Fibroblast of skin of left biceps (primary cell): ENCODE measurements at places on chromosomes 2 and 18.

DNA sequence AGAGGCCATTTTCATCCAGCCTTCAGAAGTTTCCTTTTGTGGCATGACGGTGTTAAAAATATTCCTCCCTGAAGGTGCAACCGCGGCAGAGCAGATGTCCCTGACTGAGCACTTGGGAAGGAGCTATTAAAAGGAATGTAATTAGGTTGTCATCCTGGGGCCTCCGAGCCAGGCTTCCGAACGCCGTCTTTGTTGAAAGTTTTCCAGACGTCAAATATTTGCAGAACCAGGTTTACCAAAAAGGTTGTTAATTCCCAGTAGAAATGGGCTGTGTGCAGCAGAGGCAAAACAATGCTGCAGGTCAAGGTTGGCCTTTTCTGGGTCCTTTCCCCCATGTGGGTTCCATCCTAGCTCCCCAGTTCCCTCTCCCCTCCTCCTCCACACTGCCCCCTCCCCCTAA lies 110.0 kb upstream of the STPG4 start:
- no peak for DNase-seq

GRCh38 chr2:8566155-8566670 lies 115.6 kb upstream of the ID2 start:
- DNase-seq = no peak

DNA sequence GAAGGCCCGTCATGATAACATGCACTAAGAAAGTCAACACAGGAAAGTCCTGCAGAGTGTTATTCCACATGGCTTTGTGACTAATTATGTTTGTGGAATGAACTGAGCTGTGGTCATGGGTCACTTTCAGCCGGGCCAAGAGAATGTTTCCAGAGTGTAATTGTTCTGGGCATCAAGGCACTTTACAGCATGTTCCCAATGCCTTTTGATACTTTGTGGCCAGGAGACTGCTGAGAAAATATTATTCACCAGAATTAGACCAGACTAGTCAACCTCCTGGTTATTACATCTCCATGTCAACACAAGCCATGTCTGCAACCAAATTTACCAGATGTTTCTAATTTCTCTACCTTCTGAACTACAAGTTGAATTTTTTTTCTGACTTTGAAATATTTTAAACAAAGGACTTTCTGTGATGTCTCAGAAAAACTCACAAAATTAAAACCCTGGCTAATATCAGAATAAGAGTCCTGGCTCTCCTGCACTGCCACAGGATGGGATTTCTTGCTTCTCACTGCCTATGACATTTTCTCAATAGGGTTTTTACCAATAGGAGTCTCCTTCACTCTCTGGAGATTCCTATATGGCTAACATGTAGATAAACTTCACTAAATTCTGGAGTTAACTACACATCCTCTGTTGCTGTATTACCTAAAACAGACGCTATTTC lies 90.6 kb upstream of the WDR75 start:
- peak; percentile 88 for DNase-seq

DNA sequence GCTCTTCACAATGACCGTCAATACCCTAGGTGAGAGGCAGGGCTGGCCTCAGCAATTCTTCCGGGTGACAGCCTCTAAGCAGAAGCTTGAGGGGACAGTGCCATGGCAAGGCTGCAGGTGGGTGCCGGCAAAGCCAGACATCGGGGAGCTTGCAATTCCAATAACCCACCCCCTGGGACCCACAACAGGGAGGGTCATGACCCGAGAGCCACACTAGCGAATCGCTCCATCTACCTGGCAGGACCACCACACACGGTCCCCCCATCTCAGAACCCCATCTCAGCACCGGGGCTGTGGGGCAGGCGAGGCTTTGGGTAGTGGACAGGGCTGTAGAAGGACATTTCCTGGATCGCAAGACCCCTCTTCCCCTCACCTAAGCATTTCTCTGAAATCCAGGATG lies 177.2 kb downstream of the ACKR3 start:
- DNase-seq = no peak

- DNase-seq = no peak
Measured at GRCh38 chr18:77092104-77093066, 40.2 kb downstream of the MBP start.

DNA sequence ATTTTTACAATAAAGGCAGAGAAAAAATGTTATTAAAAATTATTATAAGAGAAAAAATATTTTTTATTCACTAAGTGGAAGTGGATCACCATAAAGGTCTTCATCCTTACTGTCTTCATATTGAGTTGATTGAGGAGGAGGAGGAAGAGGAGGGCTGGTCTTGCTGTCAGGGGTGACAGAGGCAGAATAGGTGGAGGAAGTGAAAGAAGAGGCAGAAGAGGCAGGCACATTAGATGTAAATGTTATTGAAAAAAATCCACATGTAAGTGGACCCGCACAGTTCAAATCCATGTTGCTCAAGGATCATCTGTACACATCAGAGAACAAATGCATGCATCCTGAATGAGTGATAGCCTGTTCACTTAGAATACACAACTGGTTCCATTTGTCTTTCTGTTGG lies 6.4 kb upstream of the SPATS2L start:
- no peak for DNase-seq

- peak; percentile 53 for DNase-seq
Measured at GRCh38 chr18:839224-840022, 27.4 kb upstream of the YES1 start.

DNA sequence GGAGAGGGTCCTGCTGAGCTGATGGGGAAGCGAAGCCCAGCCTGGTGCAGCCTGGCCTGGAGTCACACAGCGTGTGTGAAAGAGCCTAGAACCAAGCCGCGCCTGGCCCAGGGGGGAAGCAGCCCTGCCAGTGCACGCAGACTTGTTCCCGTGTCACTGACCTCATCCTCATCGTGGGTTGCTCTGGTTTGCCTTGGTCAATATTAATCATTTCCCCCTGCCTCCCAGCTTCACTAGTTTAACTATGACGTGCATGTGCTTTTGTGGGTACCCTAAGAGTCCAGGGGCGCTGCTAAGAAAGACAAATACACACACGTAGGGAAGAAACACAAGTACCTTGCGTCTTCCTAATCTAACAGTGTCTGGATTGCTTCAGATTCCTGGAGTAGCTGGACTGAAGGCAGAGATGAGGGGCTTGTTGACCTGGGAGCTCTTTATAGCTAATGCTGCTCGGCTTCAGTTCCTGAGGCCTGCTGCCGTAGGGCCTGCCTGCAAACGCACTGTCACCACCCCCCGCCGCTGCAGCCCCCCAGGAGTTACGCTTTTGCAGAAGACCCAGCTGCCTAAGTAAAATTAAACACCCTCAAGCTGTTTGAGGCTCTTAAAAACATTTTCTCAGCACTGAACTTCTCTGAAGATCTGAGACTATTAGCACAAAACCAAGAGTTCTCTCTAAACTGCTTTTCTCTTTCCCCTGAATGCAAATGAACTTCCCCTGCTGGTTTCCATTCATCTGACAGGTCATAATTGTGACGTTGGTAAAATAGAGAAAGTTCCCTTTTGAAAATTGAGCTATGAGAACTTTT lies 159.2 kb downstream of the FAM210A start:
- DNase-seq = no peak

- no peak for DNase-seq
Measured at GRCh38 chr2:23695890-23696751, 230.8 kb downstream of the ATAD2B start.

GRCh38 chr2:128315122-128315828 lies 3.4 kb downstream of the HS6ST1 start:
- DNase-seq = no peak

- no peak for DNase-seq
Measured at GRCh38 chr2:29620890-29621289, 300.5 kb downstream of the ALK start.

DNA sequence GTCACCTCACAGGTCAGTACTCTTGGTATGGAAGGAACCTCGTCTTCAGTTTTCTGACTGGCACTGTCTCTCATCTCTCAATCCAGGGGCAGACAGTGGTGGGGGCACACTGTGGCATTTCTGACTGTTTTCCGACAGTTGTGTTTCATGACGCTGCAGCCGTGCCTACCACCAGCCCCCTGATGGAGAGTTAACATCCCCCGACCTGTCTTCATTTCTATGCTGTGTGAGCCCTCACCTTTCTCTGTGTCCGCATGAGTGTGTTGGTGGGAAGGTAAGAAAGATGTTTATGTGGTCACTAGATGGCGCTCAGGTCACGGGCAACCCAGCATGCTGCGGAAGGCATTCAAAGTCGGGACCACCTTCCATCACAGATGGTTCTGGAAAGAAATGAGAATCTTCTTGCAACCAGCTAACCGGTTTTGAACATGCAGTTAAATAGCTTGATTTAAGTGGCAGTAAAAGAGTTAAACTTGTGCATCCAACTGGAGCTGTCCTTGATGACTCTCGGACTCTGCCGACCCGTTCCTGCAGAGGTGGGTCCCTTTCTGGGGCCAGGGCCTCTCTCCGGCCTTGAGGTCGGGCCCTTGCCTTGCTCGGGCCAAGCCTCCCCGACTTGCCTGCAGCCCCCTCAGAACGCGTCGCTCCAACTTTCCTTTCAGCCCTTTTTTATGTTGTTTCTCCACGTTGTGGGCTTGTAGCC lies 92.4 kb downstream of the DYSF start:
- DNase-seq = no peak

GRCh38 chr2:118535818-118536212 lies 311.6 kb downstream of the EN1 start:
- no peak for DNase-seq

- peak; percentile 12 for DNase-seq
Measured at GRCh38 chr2:71566372-71566771, 113.0 kb downstream of the DYSF start.

DNA sequence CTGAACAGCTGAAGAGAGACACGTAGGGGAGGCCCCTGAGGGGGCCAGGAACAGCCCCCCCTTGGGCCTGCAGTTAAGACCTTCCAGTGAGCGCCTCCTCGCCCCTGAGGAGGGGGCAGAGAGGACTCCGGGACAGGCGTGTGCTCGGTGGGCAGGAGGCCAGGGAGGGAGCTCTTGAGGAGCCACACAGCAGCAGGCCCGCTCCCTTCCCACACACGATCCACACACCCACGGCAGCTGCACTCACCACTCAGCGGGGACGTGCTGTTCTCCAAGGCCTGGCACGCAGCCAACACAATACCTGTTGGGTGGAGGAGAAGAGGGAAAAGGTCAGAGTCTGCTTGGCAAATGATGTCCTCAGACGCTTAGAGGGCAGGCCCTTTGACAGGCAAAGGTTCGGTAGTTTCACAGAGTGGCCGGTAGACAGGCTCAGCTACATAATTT lies 39.0 kb downstream of the TGFA start:
- DNase-seq = no peak

DNA sequence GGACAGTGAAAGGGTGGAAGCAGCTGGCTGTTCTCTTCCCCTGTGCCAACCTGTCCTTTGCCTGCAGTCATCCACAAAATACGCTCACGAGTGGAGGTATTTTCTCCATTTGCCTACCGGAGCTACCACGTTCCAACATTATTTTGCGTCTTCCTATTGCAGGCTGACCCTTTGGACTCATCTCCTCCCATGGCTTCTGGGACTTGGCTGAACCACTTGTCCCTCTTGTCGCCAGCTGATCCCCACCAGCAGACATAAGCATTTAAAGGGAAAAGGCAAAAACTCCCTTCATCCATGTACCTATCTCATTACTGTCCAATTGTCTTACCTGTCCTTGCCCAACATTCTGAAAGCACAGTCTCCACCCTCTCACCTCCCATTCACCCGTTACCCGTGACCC lies 13.0 kb downstream of the C2orf74 start:
- no peak for DNase-seq

- DNase-seq = no peak
Measured at GRCh38 chr2:12935222-12935621, 218.5 kb downstream of the TRIB2 start.

DNA sequence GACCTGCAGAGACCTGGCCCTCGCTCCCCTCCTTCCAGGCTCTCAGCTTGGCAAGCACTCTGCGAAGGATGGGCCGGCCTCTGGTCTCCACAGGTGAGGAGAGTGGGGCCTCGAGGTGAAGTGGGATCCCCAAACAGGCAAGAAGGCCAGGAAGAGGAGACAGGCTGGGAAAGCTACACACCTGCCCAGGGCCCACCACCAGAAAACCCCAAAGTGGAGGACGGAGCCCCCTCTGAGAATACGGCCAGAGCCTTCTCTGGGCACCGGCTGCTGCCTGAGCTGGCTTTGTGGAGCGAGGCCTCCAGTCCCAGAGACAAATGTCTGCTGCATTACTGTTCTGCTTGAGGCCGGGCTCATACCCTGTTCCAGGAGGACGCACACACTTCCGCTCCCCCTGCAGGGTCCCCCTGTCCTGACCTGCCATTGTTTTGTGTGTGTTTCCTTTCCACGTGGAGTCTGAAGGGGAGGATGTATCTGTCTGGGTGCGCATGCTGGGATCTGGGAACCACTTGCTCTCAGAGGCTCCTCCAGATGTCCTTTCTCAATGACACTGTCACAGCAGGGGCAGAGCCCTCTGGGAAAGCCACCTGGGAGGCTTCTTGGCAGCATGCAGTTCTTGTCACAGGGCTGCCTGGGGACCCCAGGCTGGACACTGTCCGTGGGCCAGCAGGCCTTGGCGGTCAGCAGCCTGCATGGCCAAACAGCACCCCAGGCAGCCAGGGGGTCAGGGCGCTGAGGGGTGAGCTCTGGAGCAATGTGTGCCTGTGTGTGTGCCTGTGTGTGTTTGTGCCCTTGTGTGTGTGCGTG lies 20.8 kb downstream of the KCNF1 start:
- no peak for DNase-seq

GRCh38 chr2:145691659-145692058 lies 1171.7 kb upstream of the ZEB2 start:
- no peak for DNase-seq

- no peak for DNase-seq
Measured at GRCh38 chr2:124961132-124961531, 936.0 kb downstream of the CNTNAP5 start.

GRCh38 chr2:147468963-147469362 lies 375.9 kb upstream of the ACVR2A start:
- no peak for DNase-seq

DNA sequence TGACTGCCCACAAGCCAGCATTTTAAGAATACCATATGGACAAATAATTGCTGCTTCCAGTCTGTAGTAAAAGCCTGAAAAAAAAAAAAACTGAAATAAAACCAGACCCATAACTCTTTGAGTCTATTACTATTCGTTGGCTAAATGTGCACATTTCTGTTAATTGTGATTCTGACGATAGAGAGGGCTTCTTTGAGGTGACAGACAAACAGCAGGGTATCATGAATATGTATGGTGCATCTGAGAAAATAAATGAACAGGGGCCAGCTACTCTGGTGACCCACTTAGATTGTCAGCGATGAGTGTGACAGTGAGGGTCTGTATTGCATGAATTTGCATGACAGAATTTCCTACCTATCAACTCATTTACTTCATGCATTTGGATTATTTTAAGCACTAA lies 427.8 kb upstream of the SOX11 start:
- no peak for DNase-seq

- peak; percentile 43 for DNase-seq
Measured at GRCh38 chr2:61763605-61764034, 90.2 kb downstream of the FAM161A start.

GRCh38 chr2:102065675-102066252 lies 74.0 kb downstream of the IL1R2 start:
- DNase-seq = no peak
